T-helper 2 cell treated with Interferon-gamma antibody and Interleukin-4, amounts not matched to agents 100 ng/mL and 5 ng/mL, for 36 hours (primary cell): ENCODE measurements at places on chromosomes 7 and 10. TPM values are rescaled to one million over a fixed set of nuclear protein-coding genes. Genes with fewer than 3 reads are reported as not detected.

SLC29A4 gene
- total RNA-seq: 0.27 and 0.59 TPM in 2 replicates

CALY gene
- total RNA-seq: not detected in 2 replicates

STAM gene
- 20.3 and 26.2 TPM in 2 replicates for total RNA-seq

EPHA1 gene
- total RNA-seq: 0.73 and 1.9 TPM in 2 replicates

GHRHR gene
- not detected in 2 replicates for total RNA-seq

BTBD16 gene
- total RNA-seq: not detected in 2 replicates

HIP1 gene
- 3.4 and 4.3 TPM in 2 replicates for total RNA-seq

C7orf57 gene
- 0.11 TPM in 1 of 2 replicates, not detected in the other for total RNA-seq

CTTNBP2 gene
- not detected in 2 replicates for total RNA-seq

MOGAT3 gene
- total RNA-seq: not detected in 2 replicates

DRGX gene
- total RNA-seq: not detected in 2 replicates

TDRD1 gene
- 0.09 and 0.23 TPM in 2 replicates for total RNA-seq

DPY19L1 gene
- 22.3 and 23.1 TPM in 2 replicates for total RNA-seq

FXYD4 gene
- 0.30 TPM in 1 of 2 replicates, not detected in the other for total RNA-seq

EIF3A gene
- total RNA-seq: 176 and 182 TPM in 2 replicates

RTKN2 gene
- total RNA-seq: 5.0 and 5.3 TPM in 2 replicates

PRPS1L1 gene
- not detected in 2 replicates for total RNA-seq

GPR158 gene
- total RNA-seq: not detected in 2 replicates

RGR gene
- total RNA-seq: not detected in 2 replicates

DUSP5 gene
- total RNA-seq: 21.8 and 24.7 TPM in 2 replicates

CPN1 gene
- total RNA-seq: not detected in 2 replicates

EFCAB10 gene
- not detected in 2 replicates for total RNA-seq

ANXA8 gene
- 5.8 and 6.0 TPM in 2 replicates for total RNA-seq

NPY4R2 gene
- not detected in 2 replicates for total RNA-seq

AFAP1L2 gene
- 1.6 and 1.9 TPM in 2 replicates for total RNA-seq

TAC1 gene
- not detected in 2 replicates for total RNA-seq

LBX1 gene
- total RNA-seq: not detected in 2 replicates

THSD7A gene
- total RNA-seq: not detected in 2 replicates

PLXDC2 gene
- not detected in 2 replicates for total RNA-seq

BLOC1S2 gene
- total RNA-seq: 49.5 and 50.0 TPM in 2 replicates

CACNA2D1 gene
- not detected in 2 replicates for total RNA-seq

HYAL4 gene
- total RNA-seq: not detected in 2 replicates

SFTPD gene
- total RNA-seq: not detected in 2 replicates

DYDC2 gene
- not detected in 2 replicates for total RNA-seq

PRF1 gene
- total RNA-seq: 72.2 and 78.3 TPM in 2 replicates

AKR1C4 gene
- total RNA-seq: not detected in 2 replicates

RET gene
- total RNA-seq: 0.18 and 0.30 TPM in 2 replicates

EVX1 gene
- not detected in 2 replicates for total RNA-seq

PAX2 gene
- not detected in 2 replicates for total RNA-seq

WNT8B gene
- total RNA-seq: 0.27 and 0.41 TPM in 2 replicates

TMEM176B gene
- total RNA-seq: not detected in 2 replicates

HTR5A gene
- total RNA-seq: not detected in 2 replicates

PNLIPRP2 gene
- total RNA-seq: not detected in 2 replicates

MSMB gene
- total RNA-seq: not detected in 2 replicates

CTBP2 gene
- total RNA-seq: 0.23 TPM in 2 replicates

CPA4 gene
- not detected in 2 replicates for total RNA-seq

ANKMY2 gene
- total RNA-seq: 9.8 TPM in 2 replicates

CHCHD1 gene
- total RNA-seq: 30.1 and 31.9 TPM in 2 replicates

ADAMTS14 gene
- 0.02 TPM in 1 of 2 replicates, not detected in the other for total RNA-seq

ZNF25 gene
- total RNA-seq: 5.0 and 5.6 TPM in 2 replicates

LRGUK gene
- 0.09 and 0.20 TPM in 2 replicates for total RNA-seq

SPDYE16 gene
- total RNA-seq: 0.25 and 0.59 TPM in 2 replicates

ANKRD61 gene
- total RNA-seq: 0.18 TPM in 1 of 2 replicates, not detected in the other
